ENCODE measurements at places on chromosomes 5 and 9.

- DNase-seq = no peak
These were observed 508.0 kb downstream of the PTPRD start for GRCh38 chr9:10104774-10105173.

- no peak for DNase-seq
These were observed 8.1 kb downstream of the BARHL1 start for GRCh38 chr9:132590318-132591182.

DNA sequence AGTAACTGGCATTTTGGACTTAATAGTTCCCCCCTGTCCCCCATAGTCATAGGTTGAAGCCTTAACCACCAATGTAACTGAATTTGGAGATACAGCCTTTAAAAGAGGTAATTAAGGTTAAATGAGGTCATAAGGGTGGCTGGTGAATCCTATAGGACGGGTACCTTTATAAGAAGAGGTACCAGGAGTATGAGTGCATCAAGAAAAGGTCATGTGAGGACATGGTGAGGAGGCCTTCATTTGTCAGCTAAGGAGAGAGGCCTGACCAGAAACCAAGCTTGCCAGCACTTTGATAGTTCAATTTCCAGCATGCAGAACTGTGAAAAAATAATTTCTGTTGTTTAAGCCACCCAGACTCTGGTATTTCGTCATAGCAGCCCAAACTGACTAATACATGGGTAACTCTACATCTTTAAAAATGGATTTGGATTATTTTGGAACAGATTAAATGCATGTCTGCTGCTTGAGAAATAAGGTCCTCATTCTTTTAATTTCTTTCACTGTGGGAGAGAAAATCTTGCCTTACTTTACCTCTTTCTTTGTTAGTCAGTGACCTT is 9.7 kb downstream of the RASA1 start:
- peak; percentile 28 for DNase-seq

DNA sequence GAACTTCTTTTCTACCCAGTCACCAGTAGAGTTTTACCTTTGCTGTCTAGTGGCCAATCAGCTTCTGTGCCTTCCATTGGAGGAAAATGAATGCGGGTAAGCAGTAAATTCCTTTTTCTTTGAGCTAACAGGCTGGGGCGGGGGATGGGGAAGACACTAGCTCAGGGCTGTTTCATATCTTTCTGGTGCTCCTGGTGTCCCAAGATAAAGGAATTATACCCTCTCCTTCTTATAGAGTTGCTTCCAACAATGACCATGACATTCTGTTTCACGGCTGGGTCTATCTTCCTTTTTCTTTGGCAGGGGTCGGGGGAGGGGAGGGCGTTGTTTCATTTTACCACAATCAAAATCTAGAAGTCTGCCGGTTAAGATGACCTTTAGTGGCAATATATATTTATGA is 51.2 kb upstream of the RPS23 start:
- no peak for DNase-seq

DNA sequence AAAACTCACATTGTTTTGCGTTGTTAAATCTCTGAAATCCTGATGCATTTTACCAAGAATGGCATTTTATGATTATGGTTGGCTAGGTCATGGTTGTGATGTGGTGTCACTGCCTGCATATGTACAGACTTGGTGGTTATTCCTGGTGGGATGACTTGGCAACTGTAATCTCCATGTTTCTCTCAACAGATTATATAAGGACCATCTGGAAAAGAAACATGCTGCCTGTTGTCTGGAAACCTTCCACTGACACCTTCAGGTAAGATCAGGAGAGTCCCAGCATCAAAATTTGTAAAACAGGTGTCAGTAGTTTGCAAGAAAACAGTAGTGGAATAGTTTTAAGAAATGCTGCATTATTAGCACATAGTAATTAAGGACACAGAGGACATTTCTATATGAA is 3.0 kb upstream of the ACER2 start:
- no peak for DNase-seq

- DNase-seq = peak; percentile 9
These were observed 17.0 kb downstream of the IARS1 start for GRCh38 chr9:92276331-92277032.

Measured in inflammatory macrophage (primary cell).